ENCODE measurements at places on chromosomes 4 and X.

DNA sequence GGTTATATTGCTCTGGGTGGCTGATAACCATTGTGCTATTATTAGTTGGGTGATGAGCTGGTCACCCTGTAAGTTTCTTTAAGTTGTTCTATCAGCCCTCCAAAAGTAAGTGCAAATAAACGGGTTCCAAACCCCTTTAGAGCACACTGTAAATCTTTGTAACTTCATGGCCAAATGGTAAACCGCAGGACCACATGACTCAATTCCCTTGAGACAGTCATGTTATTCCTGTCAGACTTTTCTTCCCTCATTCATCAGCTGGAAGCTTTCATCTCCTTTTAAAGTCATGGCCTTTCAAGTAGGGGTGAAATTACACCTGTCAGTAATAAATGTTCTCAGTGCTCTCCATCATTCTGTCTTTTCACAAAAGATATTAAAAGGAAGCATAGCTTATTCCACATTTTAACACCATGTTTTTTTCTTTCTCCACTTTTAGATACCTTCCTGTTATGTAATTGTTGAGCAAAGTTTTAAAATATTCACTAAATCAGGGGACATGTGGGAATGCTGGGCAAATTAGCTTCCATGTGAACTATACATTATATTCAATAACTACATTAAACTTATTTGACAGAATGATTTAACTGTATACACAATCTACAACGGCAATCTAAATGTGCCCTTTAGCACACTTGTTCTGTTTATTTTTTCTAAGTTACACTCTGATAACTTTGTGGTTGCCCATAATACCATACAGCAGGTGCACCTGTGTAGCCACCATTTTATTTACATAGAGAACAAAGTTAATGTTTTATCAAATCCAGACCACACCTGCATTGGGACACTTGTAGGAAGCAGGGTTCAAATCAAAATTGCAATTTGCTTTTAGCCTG lies 275.5 kb downstream of the CFAP299 start:
- DNase-seq, result no peak

- DNase-seq, result no peak
These were observed 22.8 kb downstream of the RAB28 start for GRCh38 chr4:13461191-13461905.

- no peak for DNase-seq
These were observed 72.6 kb upstream of the NKX1-1 start for GRCh38 chr4:1478766-1479355.

- peak; percentile 89 for DNase-seq
These were observed 10.0 kb upstream of the ASMTL start for GRCh38 chrX:1462596-1463251.

DNA sequence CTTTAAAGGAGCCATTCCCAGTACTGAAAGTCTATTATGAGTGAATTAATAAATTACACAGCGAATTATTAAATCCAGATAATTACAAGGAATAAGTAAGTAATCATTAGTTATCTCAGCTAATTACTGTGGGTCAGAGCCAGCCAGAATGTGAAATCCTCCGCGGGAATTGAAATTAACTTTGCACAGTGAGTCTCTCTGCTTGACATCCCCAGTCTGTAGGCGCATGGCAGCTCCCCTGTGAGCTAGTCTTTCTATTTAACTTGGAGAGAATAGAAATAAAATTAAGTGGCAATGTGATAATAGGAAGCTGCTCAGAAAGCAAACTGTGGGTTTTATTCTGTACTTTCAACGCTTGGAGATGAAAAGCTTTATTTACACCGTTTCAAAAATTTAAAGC lies 7.2 kb downstream of the POU4F2 start:
- no peak for DNase-seq

GRCh38 chr4:145171911-145172310 lies 8.5 kb downstream of the OTUD4 start:
- no peak for DNase-seq

- peak; percentile 91 for DNase-seq
These were observed 5.6 kb upstream of the KANTR start for GRCh38 chrX:53088136-53088974.

GRCh38 chr4:7890635-7891393 lies 48.8 kb downstream of the AFAP1 start:
- no peak for DNase-seq

DNA sequence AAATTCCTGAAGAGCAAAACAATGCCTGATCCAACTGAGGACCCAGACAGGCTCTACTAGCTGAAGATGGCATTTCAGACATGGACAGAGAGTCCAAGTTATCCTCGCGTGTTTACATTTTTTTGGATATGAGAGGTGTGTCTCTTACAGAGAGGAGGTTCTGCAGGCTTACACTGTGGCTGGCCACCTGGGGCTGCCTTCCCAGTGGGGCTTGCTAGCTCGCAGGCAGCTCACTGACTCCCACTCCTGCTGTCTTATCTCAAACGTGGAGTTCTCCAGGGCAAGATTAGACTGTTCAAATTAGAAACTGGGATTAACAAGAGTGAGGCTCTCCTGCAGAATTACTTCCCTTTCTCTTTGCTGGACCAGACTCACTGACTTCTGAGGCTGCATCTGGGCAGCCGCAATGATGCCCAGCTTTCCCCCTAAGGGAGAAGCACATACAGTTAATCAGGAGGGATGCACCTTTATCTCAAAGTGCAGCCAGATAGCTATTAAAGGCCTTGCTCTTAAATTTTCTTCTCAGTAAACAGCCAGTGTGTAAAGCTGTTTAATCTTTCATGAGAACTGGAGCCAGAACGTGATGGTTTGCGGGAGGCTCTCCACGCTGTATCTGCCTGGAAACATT lies 123.0 kb downstream of the ENPP6 start:
- no peak for DNase-seq

- DNase-seq, result no peak
These were observed 2.7 kb downstream of the SPON2 start for GRCh38 chr4:1169691-1170096.

GRCh38 chr4:59536428-59536827 lies 1663.7 kb upstream of the ADGRL3 start:
- no peak for DNase-seq

GRCh38 chrX:18640686-18641085 lies 31.2 kb downstream of the RS1 start:
- no peak for DNase-seq

DNA sequence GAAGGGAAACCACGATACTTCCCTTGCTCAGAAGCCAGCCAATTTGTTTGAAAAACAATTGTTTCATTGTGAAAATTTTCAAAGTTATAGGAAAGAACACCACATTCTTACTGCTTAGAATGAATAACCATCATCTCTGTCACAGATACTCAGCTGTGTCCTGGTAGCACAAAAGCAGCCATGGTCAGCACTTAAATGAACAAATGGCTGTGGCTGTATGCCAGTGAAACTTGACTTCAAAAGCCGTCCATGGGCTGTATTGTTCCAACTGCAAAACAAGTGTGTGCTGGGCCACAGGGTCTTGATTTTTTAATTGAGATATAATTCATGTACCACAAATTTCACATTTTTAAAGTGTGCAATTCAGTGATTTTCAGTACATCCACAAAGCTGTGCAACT lies 19.6 kb downstream of the NSDHL start:
- DNase-seq, result no peak

GRCh38 chr4:153713866-153714646 lies 30.0 kb downstream of the TLR2 start:
- DNase-seq, result no peak

- peak; percentile 65 for DNase-seq
These were observed 110.5 kb upstream of the ENPP6 start for GRCh38 chr4:184328022-184328736.

DNA sequence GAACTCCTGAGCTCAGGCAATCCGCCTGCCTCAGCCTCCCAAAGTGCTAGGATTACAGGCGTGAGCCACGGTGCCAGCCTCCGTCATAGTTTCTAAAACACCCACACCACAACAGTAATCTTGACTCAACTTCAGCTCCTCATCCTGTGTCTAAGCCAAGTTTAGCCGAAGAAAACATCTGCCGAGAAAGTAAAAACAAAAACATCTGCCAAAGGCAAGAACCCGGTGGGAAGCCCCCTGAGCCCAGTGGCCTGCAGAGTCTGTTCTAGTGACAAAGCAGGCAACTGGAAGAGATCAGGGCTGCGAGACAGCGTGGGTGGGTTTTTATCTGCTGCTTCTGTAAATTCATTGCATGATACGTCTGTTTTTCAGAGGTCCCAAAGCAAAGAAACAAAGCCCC lies 26.6 kb upstream of the CD99 start:
- no peak for DNase-seq

DNA sequence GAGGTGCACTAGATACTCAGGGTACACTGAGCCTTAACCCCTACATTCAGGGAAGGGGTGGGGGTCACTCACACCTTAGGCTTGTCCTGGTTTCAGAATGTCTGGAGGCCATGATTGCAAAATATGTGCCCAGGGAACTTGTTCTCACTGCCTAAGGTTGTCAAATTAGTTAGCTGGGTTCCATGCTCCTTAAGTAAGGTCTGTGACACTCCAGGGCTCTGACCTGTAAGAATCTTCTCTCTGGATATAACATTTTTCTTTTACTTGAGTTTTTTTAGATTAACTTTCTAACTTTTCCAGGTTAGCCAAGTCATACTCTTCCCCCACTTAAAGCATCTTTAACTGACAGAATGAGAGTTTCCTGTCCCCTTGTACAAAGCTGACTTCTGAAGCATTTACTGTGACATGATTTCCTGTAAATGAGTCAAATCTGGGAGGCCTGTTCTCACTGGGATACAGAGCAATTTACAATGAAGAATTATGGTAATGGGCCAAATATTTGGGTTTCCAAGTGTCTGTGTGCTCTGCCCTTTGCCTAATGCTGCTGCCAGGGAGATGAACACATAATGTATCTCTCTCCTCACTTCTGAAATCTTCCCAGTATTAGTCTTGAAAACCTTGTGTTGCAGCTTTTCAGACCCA lies 101.7 kb downstream of the GATB start:
- DNase-seq, result peak; percentile 56

- DNase-seq, result no peak
These were observed 215.5 kb downstream of the SPATA18 start for GRCh38 chr4:52266537-52267137.

DNA sequence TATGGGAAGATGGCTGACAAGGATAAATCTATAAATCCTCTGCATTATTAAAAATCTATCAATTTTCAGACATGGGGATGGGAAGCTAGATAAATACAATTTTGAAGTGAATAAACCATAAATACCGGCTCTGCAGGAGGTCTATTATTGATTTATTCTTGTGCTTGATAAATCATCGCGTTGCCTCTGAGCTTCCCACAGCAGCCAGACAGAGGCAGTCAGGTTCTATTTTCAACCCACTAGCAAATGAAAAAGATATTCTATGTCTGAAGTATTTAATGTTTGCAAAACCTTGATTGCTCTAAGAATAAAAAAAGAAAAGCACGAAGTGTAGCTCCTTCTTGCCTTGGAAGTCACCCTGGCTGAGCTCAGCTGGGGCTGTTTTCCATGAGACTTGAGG lies 216.2 kb downstream of the DHRSX start:
- DNase-seq, result no peak

GRCh38 chr4:41989994-41990364 lies 351 bp upstream of the SLC30A9 start:
- DNase-seq, result no peak

GRCh38 chr4:74166818-74167217 lies 8.9 kb downstream of the MTHFD2L start:
- DNase-seq, result no peak

- DNase-seq, result no peak
These were observed 92.0 kb upstream of the KLHL4 start for GRCh38 chrX:87425618-87426017.

DNA sequence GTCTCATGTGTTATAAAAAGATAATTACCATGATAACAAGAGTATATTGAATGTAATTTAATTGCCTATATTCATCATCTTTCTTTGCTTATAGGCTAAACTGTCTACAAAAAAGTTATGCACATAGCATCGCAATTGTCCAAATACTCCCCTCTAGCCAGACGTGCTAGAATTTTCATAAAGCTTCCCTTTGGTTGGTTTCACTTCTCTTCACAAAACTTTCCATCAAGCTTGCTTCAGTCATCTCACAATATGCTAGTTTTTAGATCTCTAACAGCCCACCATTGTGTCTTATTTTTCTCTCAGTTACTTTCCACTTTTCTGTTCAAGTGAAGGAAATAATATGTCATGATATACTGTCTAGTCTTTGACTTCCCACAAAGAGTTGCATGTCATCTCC lies 448.3 kb upstream of the SPANXN1 start:
- DNase-seq, result no peak

DNA sequence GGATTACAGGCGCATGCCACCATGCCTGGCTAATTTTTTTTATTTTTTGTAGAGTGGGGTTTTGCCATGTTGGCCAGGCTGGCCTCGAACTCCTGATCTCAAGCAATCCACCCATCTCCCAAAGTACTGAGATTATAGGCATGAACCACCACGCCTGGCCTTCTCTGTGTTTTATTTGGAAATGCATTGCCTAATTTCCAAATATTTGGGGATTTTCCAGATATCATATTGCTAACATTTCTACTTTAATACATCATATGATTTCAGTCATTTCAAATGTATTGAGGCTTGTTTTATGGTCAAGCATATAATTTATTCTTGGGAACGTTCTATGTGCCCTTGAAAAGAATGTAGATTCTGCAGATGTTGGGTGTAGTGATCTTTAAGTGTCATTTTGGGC lies 38.8 kb downstream of the FGF2 start:
- no peak for DNase-seq

DNA sequence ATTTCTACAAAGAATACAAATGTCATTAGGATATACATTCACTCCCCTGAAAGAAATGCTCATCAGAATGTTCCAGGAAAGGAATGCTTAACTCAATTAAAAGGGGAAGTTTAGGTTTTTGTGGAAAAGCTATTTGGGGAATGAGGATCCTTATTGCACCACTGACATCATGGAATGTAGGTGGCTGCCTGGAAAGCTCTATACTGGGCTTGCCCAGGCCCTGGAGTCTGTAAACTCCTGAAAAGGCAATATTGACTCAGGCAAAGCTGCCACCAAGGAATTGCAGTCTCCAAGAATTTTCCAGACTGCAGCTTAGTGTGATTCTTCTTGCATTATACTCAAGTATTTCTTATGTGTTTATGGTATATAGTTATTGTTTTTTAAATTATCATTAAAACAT lies 15.7 kb downstream of the DAPP1 start:
- DNase-seq, result no peak

GRCh38 chr4:13483136-13483767 lies 888 bp downstream of the RAB28 start:
- peak; percentile 2 for DNase-seq

DNA sequence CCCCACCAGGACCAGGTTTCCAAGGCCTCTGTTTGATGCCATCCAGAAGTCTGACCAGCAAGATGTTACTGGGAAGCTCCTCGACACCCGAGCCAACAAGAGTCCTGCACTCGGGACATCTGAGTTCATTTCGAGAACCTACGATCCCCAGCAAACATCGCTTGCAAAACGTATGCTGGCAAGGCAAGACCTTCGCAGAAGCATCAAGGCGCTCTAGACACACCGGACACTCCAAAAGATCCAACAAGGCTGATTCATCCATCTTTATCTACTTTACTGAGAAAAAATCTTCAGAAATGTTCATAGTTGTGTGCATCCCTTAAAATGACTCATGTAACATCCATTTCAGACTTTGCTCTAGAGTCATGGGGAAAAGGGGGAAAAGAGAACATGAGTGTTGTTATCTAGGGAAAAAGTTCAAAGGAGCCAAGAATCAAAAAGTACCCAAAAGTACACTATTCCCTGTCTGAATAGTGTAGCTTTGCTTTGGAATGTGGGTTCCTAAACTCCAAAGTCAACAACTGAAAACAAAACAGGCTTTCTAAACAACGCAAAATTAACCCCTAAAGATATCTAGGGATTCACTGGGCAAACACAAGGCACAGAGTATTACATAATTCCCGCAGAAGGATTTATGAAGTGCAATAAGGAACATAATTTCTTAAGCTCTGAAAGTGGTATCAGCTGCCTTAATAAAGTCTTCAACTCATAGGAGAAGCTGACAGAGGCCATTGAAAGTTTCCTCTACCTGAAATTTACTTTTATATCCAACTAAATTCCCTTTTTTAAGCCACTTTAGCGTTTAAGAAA lies 1.6 kb downstream of the SH3RF1 start:
- DNase-seq, result no peak

All from CD4-positive, alpha-beta T cell treated with Interferon alpha-2 for 1 hour (primary cell).